Activated naive CD4-positive, alpha-beta T cell treated with anti-CD3 and anti-CD28 coated beads, Interleukin-2, amount 50 U/mL, for 16 hours (primary cell): ENCODE measurements at places on chromosomes 12 and 14.
A peak's percentile ranks its signal among the peaks of the same experiment; 100 is the strongest.

DNA sequence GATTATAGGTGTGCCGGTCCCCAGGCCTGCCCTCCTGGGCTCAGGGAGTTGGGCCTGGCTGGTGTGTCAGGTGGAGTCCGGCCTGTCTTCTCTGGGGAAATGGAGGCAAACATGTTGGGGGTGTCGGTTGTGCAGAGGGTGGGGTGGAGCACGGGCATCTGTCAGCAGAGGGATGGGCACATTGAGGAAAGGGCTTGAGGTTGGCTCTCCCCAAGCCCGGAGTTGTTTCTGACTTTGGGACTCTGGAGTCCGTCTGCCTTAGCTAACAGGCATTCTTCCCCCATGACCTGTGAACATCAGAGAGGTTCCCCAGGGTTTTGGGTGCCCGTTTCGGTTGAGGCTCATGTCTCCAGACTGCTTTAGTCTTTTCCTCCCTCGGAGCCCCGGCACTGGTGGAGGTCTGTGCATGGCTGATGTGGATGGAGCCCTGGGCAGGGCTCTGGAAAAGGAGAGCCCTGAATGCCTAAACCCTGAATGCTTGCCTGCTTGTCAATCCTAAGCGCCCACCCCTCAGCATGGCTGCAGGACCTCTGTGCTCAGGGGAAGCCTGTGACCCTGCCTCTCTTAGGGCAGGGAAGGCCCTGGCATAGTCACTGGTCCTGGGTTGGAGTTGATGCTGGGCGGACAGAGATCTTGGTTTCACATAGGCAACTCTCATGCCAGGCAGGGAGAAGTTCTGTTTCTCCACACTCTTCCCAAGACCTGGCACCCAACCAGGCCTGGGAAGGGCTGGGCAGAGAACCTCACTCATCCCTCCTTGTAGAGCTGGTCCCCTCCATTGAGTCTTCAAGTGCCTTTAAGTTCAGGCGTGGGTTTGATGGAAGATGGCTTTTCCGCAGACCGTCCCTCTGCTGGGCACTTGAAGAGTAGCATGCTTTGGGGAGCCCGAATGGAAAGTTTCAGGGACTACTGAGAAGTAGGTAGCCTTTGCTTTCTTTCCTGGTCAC is 12.9 kb downstream of the NYNRIN start:
- DNase-seq, result no peak

- no peak for DNase-seq
Observed at GRCh38 chr14:100732766-100733100, 6.0 kb downstream of the DLK1 start.

GRCh38 chr14:36664322-36665193 is 2.9 kb downstream of the PAX9 start:
- no peak for DNase-seq

GRCh38 chr12:57276935-57277563 is 26.1 kb upstream of the STAC3 start:
- peak; percentile 31 for DNase-seq

- DNase-seq, result no peak
Observed at GRCh38 chr14:80378084-80378690, 166.9 kb upstream of the DIO2 start.

DNA sequence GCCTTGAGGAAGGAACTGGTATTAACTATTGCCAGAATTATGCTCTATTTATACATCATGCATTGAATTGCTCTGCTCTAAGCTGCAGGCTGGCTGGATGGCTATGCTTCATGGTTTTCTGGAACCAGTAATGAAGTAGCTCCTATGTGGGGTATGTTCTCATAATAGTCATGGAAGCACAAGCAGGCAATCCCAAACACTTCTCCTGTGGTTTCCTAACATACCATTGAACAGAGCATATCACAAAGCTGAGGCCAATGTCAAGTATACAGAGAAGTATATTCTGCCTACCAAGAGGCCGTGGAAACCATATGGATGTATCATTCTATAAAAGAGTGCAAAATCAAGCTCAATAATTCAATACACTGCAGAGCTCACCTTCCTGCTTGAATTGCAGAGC is 1752.4 kb upstream of the FLRT2 start:
- no peak for DNase-seq

- DNase-seq, result peak; percentile 64
Observed at GRCh38 chr14:102516531-102517391, 7.2 kb upstream of the ANKRD9 start.

GRCh38 chr14:68137704-68138619 is 318.4 kb downstream of the RAD51B start:
- DNase-seq, result peak; percentile 9

DNA sequence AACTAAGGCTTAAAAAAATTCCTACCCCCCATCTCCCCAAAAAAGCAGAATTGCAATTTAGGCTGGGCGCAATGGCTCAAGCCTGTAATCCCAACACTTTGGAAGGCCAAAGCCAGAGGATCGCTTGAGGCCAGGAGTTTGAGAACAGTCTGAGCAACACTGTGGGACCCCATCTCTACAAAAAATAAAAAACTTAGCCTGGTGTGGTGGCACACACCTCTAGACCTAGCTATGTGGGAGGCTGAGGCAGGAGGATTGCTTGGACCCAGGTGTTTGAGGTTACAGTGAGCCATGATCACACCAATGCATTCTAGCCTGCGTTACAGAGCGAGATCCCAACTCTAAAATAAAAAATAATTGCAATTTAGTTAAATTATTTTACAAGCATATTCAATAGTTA is 54.1 kb downstream of the CPM start:
- DNase-seq, result no peak

DNA sequence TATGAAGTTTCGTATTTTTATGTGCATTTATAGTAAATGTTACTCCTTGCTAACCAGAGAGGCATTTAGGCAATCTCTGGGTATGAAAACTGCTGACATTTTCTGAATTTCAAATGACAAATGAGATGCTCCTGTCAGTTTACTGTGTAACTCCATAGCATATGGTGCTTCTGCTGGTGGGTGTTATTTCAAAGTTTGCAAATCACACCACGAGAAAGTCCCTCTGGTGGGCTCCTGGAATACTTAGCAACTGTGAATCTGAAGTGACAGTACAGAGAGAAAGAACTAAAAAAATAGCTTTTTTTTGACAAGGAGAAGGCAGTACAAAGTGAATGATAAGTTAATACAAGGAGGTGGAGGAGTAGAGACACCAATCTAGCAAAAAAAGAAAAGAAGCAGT is 161.5 kb downstream of the DERA start:
- no peak for DNase-seq

DNA sequence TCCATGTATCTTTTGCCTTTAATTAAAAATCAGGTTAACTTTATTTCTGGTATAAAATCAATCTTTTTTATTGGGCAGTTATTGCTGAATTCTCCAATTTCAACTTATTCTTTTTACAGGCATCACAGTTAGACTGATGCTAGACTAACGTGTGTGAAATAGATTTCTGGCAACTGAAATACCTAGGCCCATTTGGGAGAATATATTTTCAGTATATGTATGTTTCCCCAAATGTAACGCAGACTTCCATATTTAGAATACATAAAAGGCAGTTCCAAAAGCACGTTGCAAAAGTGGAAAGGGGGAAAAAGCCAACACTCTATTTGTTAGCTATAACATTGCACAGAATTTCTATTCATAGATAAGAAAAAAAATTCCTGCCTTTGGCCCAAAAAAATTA is 297.0 kb downstream of the ATP23 start:
- no peak for DNase-seq

DNA sequence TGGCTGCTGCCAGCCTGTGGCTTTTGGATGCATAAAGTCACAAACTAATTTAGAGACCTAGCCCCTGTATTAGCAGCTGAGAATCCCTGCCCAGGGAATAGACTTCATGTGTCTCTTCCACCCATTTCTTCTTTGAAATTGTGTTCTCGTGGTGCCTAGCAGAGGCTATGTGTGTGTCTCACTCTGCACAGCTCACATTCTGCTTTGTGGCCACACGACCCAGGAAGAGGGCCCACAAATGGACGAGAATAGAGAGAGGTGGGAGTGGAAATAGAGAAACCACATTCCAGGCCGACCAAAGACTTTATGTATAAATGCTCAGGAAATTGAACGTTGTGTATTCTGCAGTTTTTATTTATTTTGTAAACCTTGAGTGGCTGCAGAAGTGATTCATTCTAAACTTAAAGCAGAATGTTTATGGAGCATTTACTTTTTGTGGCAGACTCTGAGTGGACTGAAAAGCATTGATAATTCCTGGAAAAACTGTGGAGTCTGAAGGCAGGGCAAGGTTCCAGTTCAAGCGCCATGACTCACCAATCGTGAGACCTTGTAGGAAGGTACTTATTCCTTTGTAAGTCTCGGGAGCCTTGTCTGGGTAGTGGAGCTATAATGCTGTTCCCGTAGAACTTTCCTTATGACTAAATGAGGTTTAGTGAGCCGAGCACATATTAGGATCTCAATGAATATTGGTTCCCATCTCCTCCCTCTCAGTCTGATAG is 9.1 kb downstream of the B4GALNT3 start:
- no peak for DNase-seq

GRCh38 chr12:54932691-54933090 is 51.9 kb downstream of the TESPA1 start:
- no peak for DNase-seq

DNA sequence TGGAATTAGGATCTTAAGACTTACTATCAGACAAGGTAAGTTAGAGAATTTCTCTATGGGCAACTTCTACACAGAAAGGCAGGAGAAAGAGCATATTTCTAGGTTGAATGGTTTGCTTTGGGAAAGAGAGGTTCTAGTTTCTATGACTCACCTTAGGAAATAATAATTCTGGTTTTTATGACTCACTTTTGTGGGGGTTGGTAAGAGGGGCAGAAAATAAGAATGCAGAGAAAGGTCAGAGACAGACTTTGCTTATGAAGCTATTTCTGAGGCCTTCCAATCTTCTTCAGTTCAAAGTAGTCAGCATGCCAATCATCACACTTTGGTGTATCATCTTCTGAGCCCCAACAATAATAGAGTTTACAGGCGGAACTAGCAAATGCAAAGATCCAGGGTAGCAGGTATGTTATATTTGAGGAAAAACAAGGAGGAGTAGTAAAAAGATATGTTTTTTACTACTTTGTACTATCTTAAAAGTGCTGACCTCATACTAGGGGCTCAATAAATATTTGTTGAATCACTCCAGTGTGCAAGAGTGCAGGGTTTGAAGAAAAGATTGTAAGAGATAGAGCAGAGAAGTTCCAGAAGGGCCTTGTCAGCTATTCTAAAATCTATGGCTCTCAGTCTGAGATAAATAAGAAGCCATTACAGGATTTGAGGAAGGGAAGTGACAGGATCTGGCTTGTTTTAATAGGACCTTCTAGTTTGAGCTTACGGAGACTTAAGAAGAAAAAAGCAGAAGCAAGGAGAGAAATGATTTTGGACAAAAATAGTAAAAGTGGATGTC is 56.7 kb upstream of the LRFN5 start:
- no peak for DNase-seq

DNA sequence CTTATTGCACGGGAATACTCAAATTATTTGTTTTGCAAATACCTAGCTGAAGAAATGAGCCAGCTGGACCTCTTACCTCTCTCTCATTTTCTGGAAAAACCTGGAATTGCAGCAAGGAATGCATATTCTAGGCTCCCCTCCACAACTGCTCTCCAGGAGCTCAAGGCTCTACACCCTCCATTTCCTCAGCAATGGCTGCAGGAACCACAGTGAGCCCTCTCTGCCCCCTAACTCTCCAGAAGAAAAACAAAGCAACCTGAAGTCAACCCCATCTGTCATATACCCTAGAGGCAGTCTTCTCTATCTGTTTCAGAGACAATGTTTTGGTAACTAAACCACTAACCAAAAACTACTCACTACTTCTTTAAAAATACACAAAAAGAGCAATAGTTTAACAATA is 221.6 kb downstream of the SLC25A21 start:
- DNase-seq, result no peak

DNA sequence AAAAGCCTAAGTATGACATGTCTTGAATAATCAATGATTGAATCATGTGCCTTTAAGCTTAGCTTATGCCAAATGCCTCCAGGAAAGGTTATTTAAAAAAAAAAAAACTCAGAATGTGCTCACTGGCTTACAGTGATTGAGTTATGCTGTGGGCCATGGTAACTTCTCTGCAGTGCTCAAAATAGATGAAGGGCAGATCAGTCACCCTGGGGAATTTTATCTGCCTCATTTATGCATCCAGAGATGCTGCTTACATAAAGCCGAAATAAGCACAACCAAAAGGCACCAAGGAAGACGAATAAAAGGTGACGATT is 118.7 kb upstream of the MDM1 start:
- DNase-seq, result peak; percentile 28

- DNase-seq, result no peak
Observed at GRCh38 chr14:53670701-53671100, 285.9 kb downstream of the BMP4 start.

DNA sequence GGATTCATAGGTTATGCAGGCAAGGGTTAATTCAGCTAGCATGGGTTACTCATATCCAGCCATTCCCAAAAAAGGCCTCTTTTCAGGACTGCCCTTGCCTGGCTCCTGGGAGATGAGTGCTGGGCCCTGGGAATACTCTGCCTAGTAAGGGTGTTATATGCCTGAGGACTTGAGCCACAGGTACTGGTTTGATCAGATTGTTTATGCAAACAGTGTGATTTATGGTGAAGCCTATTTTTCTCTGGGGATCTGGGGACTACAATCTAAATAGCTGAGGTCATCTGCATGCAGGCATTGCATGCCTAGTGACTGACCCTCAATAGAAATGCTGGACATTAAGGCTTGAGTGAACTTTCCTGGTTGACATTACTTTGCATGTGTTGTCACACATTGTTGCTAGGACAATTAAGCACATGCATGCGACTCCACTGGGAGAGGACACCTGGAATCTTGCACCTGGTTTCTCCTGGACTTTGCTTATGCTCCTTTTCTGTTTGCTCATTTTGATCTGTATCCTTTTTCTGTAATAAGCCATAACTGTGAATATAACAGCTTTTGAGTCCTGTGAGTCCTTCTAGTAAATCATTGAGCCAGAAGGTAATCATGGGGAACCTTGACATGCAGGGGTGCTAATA is 73.0 kb downstream of the RAD51B start:
- no peak for DNase-seq

GRCh38 chr12:127150956-127151355 is 1116.0 kb upstream of the TMEM132C start:
- DNase-seq, result no peak

- no peak for DNase-seq
Observed at GRCh38 chr14:80627745-80628144, 313.8 kb downstream of the CEP128 start.

DNA sequence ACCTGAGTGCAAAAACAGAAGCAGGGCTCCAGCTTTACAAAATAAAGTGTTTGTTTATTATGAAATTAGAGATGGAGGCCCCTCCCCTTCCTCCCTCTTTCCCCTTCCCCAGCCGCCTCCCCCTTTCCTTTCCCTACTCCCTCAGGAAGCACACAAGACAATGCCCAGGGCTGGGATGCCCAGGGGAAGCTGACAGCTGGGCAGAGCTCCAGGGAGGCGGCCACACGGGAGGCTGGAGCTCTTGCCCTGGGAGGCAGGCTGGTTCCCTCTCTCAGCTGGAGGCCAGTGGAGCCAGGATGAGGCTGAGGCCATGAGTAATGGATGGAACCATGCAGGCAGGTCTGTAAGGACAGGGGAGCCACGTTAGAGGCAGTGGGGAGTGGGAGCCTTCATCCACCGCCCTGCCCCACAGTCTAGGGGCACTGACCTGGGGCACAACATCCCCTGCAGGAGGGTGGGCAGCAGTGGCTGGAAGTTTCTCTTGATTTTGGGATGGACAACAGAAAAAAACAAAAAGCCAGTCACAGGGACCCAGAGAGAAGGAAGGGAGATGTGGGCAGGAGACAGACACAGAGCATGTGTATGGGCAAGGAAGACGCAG is 5.1 kb downstream of the PSMB11 start:
- no peak for DNase-seq
